Right ventricle myocardium superior (tissue), 1 donor: ENCODE measurements at places on chromosomes 1 and 21.
A peak's percentile ranks its signal among the peaks of the same experiment; 100 is the strongest.

- DNase-seq = peak; percentile 56
Measured at GRCh38 chr1:209755926-209756614, at the start of gene TRAF3IP3. TRAF3IP3 (plus strand) TSS chr1:209756053; CDS start chr1:209760040, 3,987 bp downstream.

GRCh38 chr1:8497210-8497819, 179.4 kb downstream of the SLC45A1 start:
- DNase-seq = no peak

GRCh38 chr1:25958465-25958864, 39.4 kb downstream of the PAFAH2 start:
- no peak for DNase-seq

DNA sequence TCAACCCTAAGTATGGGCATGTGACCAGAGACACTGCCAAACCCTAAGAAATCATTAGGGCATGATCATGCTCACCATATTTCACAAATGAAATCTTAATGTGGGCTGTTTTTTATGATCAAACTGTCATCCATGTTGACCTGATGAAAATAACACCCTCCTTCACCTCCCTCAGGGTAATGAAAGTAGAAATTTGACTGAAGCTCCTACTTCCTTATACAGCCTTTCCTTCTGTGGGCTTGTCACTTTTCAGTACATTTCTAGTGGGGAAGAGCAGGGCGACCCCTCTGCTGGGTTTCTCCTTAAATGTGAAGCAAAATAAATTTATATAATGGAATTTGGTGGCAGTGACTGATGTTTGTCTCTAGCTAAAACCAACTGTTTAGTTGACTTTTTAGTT, 25.9 kb downstream of the IVNS1ABP start:
- no peak for DNase-seq

DNA sequence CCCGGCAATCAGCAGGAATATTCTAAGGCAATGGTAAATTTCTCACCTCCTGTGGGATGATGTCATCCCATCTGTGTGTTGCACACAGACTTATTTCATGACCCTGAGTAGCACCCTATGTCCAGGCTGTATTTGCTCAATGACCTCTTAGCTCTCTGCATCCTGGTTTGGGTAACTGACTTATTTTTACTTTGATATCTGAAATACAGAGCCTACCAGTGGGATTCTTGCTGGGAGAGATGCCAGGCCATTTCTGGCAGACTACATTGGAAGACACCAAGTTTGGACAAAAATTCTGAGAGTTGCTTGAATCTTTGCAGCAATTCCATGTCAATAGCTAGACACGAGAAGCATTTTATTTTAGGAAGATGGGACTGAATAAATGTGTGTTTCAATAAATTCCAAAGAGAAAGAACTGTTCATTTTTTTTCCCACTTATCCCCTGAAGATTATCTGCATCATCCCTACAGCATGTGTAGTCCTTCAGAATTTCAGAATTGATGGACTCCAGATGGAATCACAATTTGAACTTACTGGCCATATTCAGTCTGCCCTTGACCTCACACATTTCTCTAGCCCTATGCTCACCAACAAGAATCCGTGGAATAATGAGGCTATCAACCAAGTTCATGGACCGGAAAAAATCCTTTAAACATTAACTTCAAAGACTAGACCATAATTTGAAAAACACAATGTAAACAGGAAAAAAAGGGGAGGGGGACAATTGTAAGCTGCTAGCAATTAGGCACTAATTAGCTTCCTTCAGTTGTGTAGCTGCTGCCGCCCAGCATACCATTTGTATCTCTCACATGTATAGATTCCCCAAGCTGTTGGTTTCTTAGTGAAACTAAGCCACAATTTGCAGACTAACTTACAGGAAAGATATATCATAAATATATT, 226.5 kb downstream of the HMCN1 start:
- peak; percentile 62 for DNase-seq
